ENCODE measurements at places on chromosomes 7 and 10.

DNA sequence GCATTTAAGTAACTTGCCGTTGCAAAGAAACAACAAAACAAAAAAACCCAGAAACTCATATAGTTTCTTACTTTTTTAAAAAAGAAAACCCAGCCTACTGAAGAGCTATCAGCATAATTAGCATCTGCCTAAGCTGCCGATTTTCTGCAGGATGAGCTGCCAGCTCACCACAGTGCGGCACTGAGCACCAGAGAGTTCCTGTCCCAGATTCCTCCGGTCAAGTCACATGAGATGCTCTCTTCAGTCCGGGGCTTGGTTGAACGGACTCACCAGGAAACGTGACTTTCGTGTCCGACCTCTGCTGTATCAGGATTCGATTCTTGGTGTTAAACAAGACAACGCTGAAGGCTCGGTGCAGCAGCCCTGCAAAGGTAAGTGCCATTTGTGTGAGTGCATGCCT lies 3.2 kb downstream of the IDI2 start:
- no peak for DNase-seq

GRCh38 chr7:39609113-39609934 lies 14.0 kb upstream of the RALA start:
- peak; percentile 12 for DNase-seq

- DNase-seq: no peak
Observed at GRCh38 chr10:86261941-86262687, 104.5 kb downstream of the GRID1 start.

DNA sequence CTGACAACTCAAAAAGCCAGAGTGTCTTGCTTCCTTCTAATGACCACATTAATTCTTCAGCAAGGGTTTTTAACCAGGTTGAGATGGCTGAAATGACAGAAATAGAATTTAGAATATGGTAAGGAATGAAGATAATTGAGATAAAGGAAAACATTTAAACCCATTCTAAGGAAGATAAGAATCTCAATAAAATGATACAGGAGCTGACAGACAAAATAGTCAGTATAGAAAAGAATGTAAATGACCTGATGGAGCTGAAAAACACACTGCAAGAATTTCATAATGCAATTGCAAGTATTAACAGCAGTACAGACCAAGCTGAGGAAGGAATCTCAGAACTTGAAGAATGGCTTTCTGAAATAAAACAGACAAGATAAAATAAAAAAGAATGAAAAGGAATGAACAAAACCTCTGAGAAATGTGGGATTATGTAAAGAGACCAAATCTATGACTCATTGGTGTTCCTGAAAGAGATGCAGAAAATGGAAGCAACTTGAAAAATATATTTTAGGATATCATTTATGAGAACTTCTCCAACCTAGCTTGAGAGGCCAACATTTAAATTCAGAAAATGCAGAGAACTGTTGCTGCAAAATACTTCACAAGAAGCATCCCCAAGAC lies 87.1 kb downstream of the SAMD9 start:
- DNase-seq: no peak

DNA sequence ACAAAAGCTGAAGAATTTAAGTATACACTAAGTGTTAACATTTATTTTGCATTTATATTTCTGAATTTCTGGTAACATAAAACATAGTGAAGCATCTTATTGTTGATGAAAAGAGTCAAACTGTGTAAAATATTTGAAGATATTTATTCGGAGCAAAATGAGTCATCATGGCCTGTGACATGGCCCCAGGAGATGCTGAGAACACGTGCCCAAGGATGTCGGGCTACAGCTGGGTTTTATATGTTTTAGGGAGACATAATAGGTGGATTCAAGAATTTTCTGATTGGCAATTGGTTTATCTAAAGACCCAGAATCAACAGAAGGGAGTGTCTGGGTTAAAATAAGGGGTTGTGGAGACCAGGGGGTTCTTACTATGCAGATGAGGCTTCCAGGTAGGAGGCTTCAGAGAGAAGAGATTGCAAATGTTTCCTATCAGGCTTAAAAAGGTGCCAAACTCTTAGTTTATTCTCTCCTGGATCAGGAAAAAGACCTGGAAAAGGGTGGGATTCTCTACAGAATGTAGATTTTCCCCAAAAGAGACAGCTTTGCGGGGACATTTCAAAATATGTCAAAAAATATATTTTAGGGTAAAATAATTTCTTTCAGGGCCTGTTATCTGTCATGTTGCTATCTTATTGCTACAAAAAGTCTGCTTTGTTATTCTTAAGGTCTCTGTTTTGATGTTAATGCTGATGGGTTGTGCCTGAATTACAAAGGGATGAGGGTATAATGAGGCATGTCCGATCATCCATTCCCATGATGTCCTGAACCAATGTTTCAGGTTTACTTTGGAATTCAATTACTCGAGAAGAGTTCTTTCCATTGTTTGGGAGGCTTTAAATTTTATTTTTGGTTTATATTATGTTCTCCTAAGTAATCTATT lies 74.5 kb downstream of the VWDE start:
- no peak for DNase-seq

- DNase-seq: no peak
Observed at GRCh38 chr10:95459446-95460045, 101.6 kb downstream of the SORBS1 start.

GRCh38 chr7:44849885-44850544 lies 2.1 kb upstream of the H2AZ2 start:
- no peak for DNase-seq

- DNase-seq: no peak
Observed at GRCh38 chr10:60985951-60986350, 42.0 kb upstream of the RHOBTB1 start.

DNA sequence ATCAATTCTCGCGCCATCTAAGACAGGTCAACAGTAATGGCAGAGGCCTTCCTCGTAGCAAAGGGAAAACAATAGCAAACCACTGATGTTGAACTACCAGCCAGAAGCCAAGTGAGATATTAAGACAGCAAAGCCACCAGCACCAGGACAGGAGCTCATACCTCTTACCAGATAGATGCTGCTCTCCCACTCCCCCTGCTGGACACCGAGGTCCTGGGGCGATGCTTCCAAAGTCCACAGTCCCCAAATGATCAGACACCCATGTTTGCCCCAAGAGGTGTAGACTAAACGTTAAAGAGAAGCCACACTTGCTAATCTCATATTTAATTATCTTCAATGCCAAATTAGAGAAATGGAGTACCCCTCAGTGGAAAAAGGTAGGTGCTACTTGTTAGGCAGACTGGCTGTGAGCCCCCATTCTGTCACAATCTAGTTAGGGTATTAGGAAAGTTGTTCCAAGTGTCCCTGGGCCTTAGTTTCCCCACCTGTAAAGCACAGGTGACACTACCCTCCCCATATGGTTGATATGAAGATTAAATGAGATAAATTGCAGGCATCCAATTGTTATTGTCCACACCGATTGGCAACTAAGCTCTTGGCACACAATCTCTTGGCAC lies 39.9 kb downstream of the TOMM7 start:
- DNase-seq: peak; percentile 53

GRCh38 chr10:76382381-76382851 lies 951.0 kb downstream of the LRMDA start:
- no peak for DNase-seq

- DNase-seq: no peak
Observed at GRCh38 chr10:58992830-58993460, 183.5 kb upstream of the PHYHIPL start.

GRCh38 chr10:31599626-31600504 lies 280.8 kb downstream of the ZEB1 start:
- DNase-seq: no peak

GRCh38 chr10:71512761-71513539 lies 116.2 kb downstream of the CDH23 start:
- DNase-seq: no peak

GRCh38 chr10:114922003-114922402 lies 16.0 kb upstream of the TRUB1 start:
- no peak for DNase-seq

DNA sequence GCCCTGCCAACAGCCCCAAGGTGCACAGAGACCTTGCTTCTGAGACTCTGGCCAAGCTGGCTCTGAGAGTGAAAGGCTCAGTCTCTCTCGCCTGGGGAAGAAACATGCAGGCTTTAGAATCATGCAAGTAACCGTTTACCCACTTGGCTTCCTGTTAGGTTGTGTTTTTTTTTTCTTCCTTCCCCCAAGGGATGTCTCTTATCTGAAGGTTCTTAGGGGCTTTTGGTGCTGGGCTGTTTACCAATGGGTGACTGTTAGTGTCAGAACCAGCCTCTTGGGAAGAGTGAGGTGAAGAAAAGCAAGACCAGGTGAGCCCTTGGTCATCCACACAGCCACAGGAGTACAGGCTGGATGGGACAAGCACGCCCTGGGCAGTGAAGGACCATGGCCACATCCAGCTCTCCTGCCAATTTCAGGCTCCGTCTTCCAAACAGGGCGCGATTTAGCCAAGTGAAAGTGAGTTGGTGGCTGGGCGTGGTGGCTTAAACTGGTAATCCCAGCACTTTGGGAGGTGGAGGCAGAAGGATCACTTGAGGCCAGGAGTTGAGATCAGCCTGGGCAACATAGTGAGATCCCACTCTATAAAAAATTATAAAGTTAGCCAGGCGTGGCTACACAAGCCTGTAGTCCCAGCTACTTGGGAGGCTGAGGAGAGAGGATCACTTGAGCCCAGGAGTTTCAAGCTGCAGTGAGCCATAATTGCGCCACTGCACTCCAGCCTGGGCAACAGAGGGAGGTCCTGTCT lies 76.3 kb upstream of the CUX1 start:
- DNase-seq: no peak

DNA sequence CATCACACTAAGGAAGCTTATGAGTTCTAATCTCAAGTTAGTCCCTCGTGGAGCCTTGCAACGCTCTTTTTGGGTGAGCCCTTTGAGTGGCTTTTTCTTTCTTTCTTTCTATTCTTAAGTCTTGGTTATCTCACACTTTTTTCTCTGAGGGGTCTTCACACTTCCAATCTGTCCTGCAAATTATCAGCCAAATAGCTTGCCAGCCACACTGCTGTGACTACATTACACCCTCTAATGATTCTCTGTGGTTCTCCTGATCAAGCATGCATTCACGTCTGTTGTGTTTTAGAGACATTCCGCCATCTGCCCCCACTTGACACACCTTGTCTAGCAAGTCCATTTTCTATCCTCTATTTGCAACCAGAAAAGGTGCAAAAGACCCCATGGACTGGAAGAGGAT lies 340.2 kb downstream of the THSD7A start:
- DNase-seq: no peak

DNA sequence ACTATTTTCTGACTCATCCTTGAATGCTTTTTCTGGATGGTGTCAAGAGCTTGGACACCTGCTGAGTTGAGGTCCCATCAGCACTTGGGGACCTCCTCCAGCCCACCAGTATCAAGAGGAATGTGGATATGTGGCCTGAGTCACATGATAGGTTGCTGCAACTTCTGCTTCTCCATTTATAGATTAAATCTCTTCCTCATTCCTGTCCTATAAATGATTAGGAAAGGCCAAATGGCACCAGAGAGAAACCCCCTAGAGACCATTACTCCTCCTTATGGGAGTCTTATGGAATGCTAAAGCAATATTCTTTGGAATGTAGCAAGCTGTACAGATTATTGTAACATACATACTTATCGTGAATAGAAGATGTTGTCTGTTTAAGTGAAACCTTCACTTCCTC lies 85.6 kb downstream of the NEUROD6 start:
- DNase-seq: no peak

DNA sequence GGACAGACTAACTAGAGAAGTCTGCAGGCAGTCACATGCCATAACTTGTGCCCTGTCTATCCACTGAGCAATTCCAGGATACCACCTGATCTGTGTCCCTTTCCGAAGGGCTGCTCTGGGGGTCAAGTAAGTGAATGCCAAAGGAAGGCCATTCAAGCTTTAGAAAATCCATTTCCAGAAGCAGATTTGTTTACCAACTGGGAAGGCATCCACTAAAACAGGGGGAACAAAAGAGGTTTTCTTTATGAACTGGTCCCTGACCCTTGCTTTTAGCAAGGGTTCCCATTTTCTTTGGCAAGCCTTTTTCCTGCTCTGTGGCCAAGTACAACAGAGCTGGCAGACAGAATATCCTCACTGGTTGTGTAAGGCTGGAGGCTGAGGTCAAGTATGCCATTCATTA lies 36.5 kb downstream of the ITPRID1 start:
- no peak for DNase-seq

GRCh38 chr7:3327655-3328054 lies 26.6 kb downstream of the SDK1 start:
- DNase-seq: no peak

DNA sequence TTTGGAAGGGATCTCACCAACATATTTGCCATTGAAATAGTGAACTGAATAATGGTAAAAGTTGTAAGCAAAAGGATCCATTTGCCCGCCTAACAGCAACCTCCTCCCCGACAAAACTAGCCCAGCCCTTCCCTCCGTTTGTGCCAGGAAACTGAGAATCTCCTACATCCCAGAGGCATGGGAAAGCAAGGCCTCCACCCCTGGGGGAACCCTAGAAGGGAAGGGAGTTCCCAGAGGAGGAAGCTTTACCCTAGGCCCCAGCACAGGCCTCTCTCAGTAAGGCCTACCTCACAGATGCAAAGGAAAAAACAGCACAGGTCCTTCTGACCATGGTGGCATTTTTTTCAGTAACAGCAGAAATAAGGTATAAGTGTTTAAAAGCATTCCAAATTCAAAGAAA lies 229.7 kb downstream of the ELMO1 start:
- DNase-seq: no peak

- DNase-seq: peak; percentile 24
Observed at GRCh38 chr10:3455385-3456334, 283.1 kb upstream of the PITRM1 start.

DNA sequence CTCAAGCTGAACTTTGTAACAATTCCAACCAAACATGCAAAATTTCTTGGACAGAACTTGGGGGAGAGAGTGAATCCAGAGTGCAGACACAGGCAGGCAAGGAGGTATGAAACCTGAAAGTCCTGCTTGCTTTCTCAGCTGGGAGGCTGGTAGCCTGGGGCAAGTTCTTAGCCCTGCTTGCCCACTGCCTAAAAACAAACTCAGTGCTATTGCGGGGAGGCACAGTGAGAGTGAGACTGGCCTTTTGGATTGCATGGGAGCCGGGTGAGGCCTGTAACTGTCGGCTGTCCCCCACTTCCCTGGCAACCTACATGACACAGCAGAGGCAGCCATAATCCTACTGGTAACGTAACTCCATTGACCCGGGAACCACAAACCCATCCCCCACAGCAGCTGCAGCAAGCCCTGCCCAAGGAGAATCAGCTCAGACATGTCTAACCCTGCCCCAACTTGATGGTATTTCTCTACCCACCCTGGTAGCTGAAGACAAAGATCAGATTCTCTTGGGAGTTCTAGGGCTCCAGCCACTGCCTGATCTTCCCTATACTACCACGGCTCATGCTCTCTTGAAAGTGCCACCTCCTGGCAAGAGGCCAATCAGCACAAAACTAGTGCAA lies 663.6 kb downstream of the GRM8 start:
- DNase-seq: no peak

- DNase-seq: no peak
Observed at GRCh38 chr7:149125189-149125862, 798 bp downstream of the ZNF425 start.

- no peak for DNase-seq
Observed at GRCh38 chr7:102860351-102860811, 52.4 kb upstream of the LRRC17 start.
